ENCODE measurements at places on chromosomes 5 and 9. TPM values are rescaled to one million over a fixed set of nuclear protein-coding genes. Genes with fewer than 3 reads are reported as not detected.

The CARD6 gene
- total RNA-seq: 1.7 TPM

The CTSV gene
- total RNA-seq: not detected

The PCDHGB1 gene
- not detected for total RNA-seq

DNA sequence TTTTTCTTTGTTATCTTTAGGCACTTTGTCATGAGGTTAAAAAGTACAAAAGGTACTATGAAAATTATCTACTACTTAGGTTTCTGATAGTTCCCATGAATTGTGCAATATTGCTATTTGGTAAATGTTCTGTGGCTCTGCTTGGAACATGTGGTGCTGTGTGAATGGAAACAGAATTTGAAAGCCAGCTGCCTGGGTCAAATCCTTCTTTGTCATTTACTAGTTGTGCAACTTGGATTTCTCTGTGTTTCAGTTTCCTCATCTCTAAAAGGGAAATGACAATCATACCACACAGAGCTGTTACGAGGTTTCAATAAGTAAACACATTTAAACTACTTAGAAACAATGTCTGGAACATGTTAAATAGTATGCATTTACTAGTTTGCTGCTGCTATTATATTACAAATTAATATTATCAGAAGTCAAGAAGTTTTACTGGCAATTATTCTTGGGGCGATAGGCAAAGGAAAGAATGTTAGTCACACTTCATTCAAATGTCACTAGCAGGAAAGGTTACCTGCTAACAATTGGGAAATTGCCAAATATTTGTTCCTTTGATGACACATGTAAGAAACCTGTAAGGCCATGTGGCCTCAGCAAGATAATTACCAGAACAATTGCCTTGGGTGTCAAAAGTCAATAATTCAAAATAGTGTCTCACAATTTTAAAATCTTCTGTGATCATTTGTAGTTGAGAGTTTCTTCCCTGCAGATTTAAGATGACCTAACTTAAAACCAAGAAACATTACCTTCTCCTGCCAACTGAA is 184.8 kb downstream of the KIAA0825 start:
- no peak for DNase-seq

GRCh38 chr9:123225995-123226394 is 42.4 kb downstream of the STRBP start:
- DNase-seq: no peak

DNA sequence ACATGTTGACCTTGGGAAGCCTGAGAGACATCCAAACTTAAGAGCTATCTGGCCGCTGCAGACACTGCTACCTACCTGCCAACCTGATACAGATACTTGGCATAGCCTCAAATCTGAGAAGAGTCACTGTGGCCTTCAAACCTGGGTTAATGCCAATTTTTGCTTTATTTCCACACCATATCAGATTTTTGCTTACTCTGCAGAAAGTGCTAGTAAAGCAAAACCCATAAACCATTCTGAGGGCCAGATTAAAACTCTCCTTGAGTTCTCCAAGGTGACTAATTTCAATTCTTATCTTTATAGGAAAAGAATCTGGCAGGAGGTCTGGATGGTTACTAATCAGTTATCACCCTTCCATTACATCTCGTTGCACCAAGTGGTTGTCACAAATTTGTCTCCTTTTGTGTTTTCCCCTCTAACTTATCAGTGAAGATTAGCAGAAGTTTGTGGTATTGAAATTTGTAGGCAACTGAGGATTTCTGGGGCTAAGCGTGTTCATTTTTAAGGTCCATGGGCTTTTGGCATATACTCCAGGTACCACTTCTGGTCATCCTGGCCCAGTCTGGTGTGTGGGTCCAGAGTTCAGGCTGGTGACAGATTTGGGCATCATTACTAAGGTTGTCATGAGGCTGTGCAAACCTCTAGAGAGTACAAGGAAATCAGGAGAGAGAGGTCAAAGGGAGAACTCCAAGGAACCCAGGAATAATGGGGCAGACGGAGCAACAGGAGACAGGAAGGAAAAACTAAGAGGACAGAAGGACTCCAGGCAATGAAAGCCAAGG is 177.9 kb downstream of the TSSK1B start:
- no peak for DNase-seq

GRCh38 chr5:56684159-56684558 is 131.2 kb upstream of the MAP3K1 start:
- DNase-seq: no peak

Measured in T-helper 17 cell (primary cell).